ENCODE measurements at places on chromosomes 12 and 14. TPM values are rescaled to one million over a fixed set of nuclear protein-coding genes. Genes with fewer than 3 reads are reported as not detected.

- H3K27me3 ChIP-seq, result no peaks in the 10 kb centered on the region
- H3K36me3 ChIP-seq, result no peaks in the 10 kb centered on the region
- H3K4me1 ChIP-seq, result no peaks in the 10 kb centered on the region
- H3K27ac ChIP-seq, result no peak overlapping the region
These were observed 5.0 kb downstream of the ACACB start for GRCh38 chr12:109121346-109121880.

- peaks cover 32% of the 10 kb centered on the region for H3K4me1 ChIP-seq
- no peaks in the 10 kb centered on the region for H3K36me3 ChIP-seq
- no peak overlapping the region for H3K4me3 ChIP-seq
- no peaks in the 10 kb centered on the region for H3K27me3 ChIP-seq
- DNase-seq, result no peak
- H3K27ac ChIP-seq, result no peak overlapping the region
These were observed 13.9 kb upstream of the ATP2A2 start for GRCh38 chr12:110266980-110267620.

GRCh38 chr12:96084624-96085023, 49.2 kb upstream of the LTA4H start:
- H3K36me3 ChIP-seq, result no peaks in the 10 kb centered on the region
- H3K27ac ChIP-seq, result no peak overlapping the region
- no peak for DNase-seq

- H3K27ac ChIP-seq, result no peak overlapping the region
- H3K4me1 ChIP-seq, result no peaks in the 10 kb centered on the region
- H3K27me3 ChIP-seq, result peaks cover 27% of the 10 kb centered on the region
- no peak overlapping the region for H3K4me3 ChIP-seq
- no peaks in the 10 kb centered on the region for H3K36me3 ChIP-seq
These were observed 515.7 kb downstream of the MED13L start for GRCh38 chr12:115761784-115762183.

DNA sequence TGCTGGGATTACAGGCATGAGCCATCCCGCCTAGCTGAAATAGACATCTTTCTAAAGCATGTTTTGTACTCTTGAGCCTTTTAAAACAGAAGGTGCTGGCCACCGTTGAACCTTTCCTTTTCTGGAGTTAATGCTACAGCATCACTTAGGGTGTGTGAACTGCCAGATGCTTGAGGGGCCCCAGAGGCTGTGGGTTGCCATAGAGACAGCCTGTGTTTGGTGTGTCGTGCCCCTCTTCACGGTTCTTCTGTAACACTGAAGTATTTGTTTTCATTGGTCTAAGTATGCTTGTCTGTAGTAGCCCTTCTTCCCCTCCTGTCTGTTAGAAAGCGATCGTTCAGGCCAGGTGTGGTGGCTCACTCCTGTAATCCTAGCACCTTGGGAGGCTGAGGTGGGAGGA, 30.8 kb downstream of the PLEKHG3 start:
- DNase-seq, result no peak
- H3K36me3 ChIP-seq, result peaks cover 27% of the 10 kb centered on the region
- H3K4me1 ChIP-seq, result no peaks in the 10 kb centered on the region
- H3K27ac ChIP-seq, result no peak overlapping the region
- H3K27me3 ChIP-seq, result no peaks in the 10 kb centered on the region

TRIM9 gene
- total RNA-seq, result 4.6 TPM

MYH6 gene
- total RNA-seq, result not detected

GRCh38 chr14:68229423-68230100, 410.0 kb downstream of the RAD51B start:
- H3K4me1 ChIP-seq, result peaks cover 30% of the 10 kb centered on the region
- DNase-seq, result no peak
- H3K27me3 ChIP-seq, result no peaks in the 10 kb centered on the region
- H3K4me3 ChIP-seq, result no peak overlapping the region
- H3K27ac ChIP-seq, result no peak overlapping the region
- no peaks in the 10 kb centered on the region for H3K36me3 ChIP-seq

GRCh38 chr14:71551291-71551950, 380.8 kb upstream of the RGS6 start:
- DNase-seq, result no peak
- no peaks in the 10 kb centered on the region for H3K27me3 ChIP-seq
- no peak overlapping the region for H3K4me3 ChIP-seq
- no peaks in the 10 kb centered on the region for H3K36me3 ChIP-seq
- H3K4me1 ChIP-seq, result no peaks in the 10 kb centered on the region
- no peak overlapping the region for H3K27ac ChIP-seq

DNA sequence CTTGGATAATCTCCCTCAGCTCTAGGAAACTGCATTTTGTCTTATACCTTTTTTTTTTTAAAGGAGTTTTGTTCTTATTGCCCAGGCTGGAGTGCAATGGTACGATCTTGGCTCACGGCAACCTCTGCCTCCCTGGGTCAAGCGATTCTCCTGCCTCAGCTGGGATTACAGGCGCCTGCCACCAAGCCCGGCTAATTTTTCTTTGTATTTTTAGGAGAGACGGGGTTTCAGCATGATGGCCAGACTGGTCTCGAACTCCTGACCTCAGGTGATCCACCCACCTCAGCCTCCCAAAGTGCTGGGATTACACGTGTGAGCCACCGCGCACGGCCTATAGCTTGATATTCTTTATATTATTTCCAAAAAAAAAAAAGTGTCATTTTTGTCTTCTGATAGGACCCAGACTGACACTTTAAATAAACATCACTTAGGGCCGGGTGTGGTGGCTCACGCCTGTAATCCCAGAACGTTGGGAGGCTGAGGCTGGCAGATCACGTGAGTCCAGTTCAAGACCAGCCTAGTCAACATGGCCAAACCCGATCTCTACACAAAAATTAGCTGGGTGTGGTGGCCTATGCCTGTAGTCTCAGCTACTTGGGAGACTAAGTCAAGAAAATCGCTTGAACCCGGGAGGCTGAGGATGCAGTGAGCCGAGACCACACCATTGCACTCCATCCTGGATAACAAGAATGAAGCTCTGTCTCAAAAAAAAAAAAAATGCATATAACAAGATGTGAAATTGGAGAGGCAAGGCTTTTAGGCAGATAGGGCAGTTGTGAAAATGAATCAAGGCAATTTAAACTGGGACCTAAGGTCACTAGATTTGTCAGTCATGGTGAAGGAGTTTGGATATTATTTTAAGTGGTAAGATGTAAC, 18.4 kb downstream of the SLC2A3 start:
- DNase-seq, result no peak
- no peak overlapping the region for H3K4me3 ChIP-seq
- H3K36me3 ChIP-seq, result no peaks in the 10 kb centered on the region
- no peaks in the 10 kb centered on the region for H3K27me3 ChIP-seq
- H3K4me1 ChIP-seq, result no peaks in the 10 kb centered on the region

- H3K36me3 ChIP-seq, result no peaks in the 10 kb centered on the region
- no peak overlapping the region for H3K27ac ChIP-seq
- no peaks in the 10 kb centered on the region for H3K4me1 ChIP-seq
- no peak for DNase-seq
These were observed 104.6 kb downstream of the EGLN3 start for GRCh38 chr14:33846100-33846824.

GRCh38 chr14:22836301-22837113, at the start of gene MMP14:
Gene MMP14 (plus strand): TSS chr14:22836585. CDS start chr14:22836818, 233 bp downstream.
- H3K27me3 ChIP-seq, result no peaks in the 10 kb centered on the region
- peaks cover 14% of the 10 kb centered on the region for H3K4me1 ChIP-seq
- peaks cover 14% of the 10 kb centered on the region for H3K36me3 ChIP-seq
- H3K4me3 ChIP-seq, result peak within 1 kb of the TSS; percentile 62
- DNase-seq, result no peak
- peak within 1 kb of the TSS; percentile 48 for H3K27ac ChIP-seq

DNA sequence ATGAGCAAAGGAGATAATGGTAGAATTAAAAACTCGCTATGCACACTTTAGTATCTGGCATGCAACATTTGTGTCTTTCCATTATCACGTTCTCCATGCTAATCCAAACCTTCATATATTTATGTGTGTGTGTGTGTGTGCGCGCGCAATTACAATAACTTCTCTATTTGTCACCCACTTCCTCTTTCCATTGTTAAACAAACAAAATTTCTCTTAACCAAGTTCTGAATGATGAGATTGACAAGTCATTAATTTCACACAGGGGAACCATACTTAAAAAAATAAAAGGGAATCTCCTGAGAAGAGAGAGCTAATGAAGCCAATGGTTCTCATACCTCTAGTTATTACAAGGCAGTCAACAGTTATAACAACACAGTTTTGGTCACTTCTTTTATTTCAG, 575.9 kb upstream of the MDGA2 start:
- H3K27ac ChIP-seq, result no peak overlapping the region
- no peaks in the 10 kb centered on the region for H3K27me3 ChIP-seq
- H3K36me3 ChIP-seq, result no peaks in the 10 kb centered on the region
- no peak overlapping the region for H3K4me3 ChIP-seq
- no peaks in the 10 kb centered on the region for H3K4me1 ChIP-seq

PZP gene
- not detected for total RNA-seq

DNA sequence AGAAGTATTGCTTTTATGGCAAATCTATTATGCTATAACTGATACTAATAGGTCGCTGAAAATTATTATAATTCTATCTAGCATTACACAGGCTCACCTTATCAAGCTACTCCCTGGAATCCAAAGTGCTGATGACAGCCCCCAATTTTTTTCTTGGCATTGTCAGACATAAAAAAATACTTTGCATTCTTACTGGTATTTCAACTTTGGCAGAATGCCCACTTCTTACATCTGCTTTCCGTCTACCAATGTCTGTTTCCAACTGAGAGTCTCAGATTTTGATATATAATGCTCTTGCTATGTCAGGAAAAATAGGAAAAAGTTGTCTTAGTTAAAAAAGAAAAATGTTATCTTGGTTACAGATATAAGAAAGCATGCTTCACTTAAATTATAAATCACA, 615.4 kb downstream of the C12orf50 start:
- no peak overlapping the region for H3K4me3 ChIP-seq
- no peaks in the 10 kb centered on the region for H3K27me3 ChIP-seq
- no peak for DNase-seq
- no peak overlapping the region for H3K27ac ChIP-seq
- no peaks in the 10 kb centered on the region for H3K36me3 ChIP-seq

PRICKLE1 gene
- total RNA-seq, result 1.3 TPM

C14orf180 gene
- total RNA-seq, result not detected

DNA sequence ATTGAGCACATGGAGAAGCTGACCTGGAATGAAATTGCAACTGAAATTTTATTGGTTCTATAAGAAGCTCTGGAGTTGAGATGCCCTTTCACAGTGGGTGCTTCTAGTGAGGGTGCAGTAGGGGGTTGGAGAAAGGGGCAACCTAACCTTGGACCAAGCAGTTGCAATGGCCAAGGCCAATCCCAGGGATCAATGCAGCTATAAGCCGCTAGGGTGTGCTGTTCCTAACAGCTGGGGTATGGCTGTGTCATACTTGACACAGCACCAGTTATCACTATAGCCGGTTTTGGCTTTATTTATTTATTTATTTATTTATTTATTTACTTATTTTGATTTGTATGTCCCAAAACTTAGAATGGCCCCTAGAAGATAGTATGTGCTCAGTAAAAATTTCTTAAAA, 505.9 kb downstream of the FLRT2 start:
- H3K4me3 ChIP-seq, result no peak overlapping the region
- H3K27ac ChIP-seq, result no peak overlapping the region
- no peaks in the 10 kb centered on the region for H3K4me1 ChIP-seq
- no peak for DNase-seq

OASL gene
- 4.1 TPM for total RNA-seq

DNA sequence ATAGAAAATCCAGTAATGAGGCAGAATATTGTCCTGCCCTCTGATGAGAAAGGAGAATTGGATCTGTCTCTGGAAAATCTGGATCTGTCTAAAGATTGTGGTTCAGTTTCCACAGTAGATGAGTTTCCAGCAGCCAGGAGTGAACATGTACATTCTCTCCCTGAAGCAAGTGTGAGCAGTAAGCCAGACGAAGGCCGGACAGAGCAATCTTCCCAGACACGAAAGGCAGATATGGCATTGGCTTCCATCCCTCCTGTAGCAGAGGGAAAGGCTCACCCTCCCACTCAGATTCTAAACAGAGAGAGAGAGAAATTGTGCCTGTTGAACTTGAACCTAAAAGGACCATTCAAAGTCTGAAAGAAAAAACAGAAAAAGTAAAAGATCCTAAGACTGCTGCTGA, 31.4 kb downstream of the PARP11 start:
- H3K36me3 ChIP-seq, result no peaks in the 10 kb centered on the region
- H3K4me1 ChIP-seq, result no peaks in the 10 kb centered on the region
- no peak overlapping the region for H3K4me3 ChIP-seq
- H3K27me3 ChIP-seq, result no peaks in the 10 kb centered on the region

DNA sequence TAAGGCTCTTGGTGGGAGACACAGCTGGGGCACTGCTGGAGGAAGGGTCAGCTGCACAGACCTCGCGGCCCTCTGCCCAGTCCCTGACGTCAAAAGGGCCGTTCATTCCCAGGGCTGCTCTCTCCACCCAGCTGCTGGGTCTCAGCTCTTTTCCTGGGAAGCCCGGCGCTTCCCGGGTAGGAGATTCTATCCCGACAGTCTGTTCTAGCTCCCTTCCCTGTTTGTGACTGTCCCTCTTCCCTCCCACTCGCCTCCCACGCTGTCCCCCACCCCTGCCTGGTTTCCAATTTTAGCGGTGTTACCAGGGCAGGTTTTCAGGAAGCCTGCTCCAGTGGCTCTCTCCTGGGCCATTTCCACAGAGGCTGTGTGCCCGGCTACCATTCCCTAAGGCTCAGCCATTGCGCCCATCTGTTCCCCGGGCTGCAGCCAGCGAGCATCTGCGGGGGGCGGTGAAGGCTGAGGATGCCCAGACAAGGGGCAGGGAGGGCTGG, 186.6 kb downstream of the CACNA1C start:
- no peak overlapping the region for H3K4me3 ChIP-seq
- no peak for DNase-seq
- no peaks in the 10 kb centered on the region for H3K36me3 ChIP-seq
- H3K4me1 ChIP-seq, result peaks cover 3% of the 10 kb centered on the region
- H3K27ac ChIP-seq, result no peak overlapping the region

DNA sequence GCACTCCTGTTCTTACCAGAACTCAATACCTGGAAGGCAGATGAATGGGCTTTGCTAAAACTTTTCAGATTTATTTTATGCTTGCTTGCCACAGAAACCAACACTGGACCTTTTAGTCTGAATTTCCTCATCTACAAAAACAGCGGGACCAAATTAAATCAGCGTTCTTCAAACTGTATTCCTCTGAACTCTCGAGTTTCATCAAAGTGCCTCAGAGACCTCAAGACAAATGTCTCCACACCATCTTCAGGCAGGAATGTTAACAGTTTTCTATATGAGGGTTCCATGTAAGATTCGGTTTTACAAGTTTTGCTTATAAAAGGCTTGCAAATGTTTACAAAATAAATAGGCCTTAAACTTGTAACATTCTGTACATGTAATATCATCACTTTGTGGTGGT, 74.6 kb downstream of the MED13L start:
- no peak overlapping the region for H3K4me3 ChIP-seq
- DNase-seq, result no peak
- H3K27me3 ChIP-seq, result no peaks in the 10 kb centered on the region
- no peaks in the 10 kb centered on the region for H3K4me1 ChIP-seq
- H3K36me3 ChIP-seq, result peaks cover 7% of the 10 kb centered on the region
